ENCODE measurements at places on chromosomes 3 and 15. TPM values are rescaled to one million over a fixed set of nuclear protein-coding genes. Genes with fewer than 3 reads are reported as not detected.
A peak's percentile ranks its signal among the peaks of the same experiment; 100 is the strongest.

- no peak overlapping the region for H3K27ac ChIP-seq
- DNase-seq = no peak
- no peaks in the 10 kb centered on the region for H3K27me3 ChIP-seq
- H3K4me1 ChIP-seq = peaks cover 3% of the 10 kb centered on the region
- H3K4me3 ChIP-seq = no peak overlapping the region
- H3K36me3 ChIP-seq = no peaks in the 10 kb centered on the region
These were observed 230.2 kb upstream of the CD96 start for GRCh38 chr3:111311709-111312235.

GRCh38 chr15:34759347-34759746 is 4.5 kb upstream of the GJD2 start:
- DNase-seq = no peak
- peaks cover 2% of the 10 kb centered on the region for H3K4me1 ChIP-seq
- no peak overlapping the region for H3K27ac ChIP-seq
- peaks cover 65% of the 10 kb centered on the region for H3K27me3 ChIP-seq
- no peaks in the 10 kb centered on the region for H3K36me3 ChIP-seq
- no peak overlapping the region for H3K4me3 ChIP-seq

GRCh38 chr15:33329457-33329856 is 18.7 kb downstream of the RYR3 start:
- no peak overlapping the region for H3K4me3 ChIP-seq
- H3K36me3 ChIP-seq = no peaks in the 10 kb centered on the region
- no peak for DNase-seq
- H3K27me3 ChIP-seq = peaks cover 77% of the 10 kb centered on the region
- H3K27ac ChIP-seq = no peak overlapping the region

GRCh38 chr3:119304201-119304713 is 10.1 kb downstream of the ARHGAP31 start:
- H3K4me3 ChIP-seq = no peak overlapping the region
- DNase-seq = no peak
- H3K4me1 ChIP-seq = peaks cover 72% of the 10 kb centered on the region
- no peaks in the 10 kb centered on the region for H3K27me3 ChIP-seq
- no peaks in the 10 kb centered on the region for H3K36me3 ChIP-seq

DNA sequence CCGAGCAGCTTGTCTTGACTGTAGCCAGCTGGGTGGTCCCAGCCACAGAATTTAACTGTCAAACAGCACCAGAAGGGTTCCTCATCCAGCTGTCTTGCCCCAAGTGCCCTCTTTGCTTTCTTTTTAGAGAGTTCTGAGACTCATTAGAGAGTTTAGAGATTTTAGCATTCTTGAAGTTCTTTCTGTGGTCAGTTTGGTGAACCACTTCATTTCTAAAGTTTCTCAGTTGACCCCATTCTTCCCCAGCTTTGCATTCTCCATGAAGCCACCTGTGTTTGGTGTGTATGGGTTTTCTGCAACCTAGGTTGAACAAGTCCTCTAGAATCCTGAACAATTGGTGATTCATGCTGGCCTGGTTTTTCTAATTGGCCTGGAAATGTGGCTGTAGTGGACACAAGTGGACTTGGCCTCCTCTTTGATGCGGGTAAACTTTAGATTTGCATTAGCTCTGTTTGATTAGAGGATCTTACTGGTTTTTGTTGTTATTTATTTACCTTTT is 33.7 kb downstream of the FLNB start:
- peak overlapping the region; percentile 84 for H3K27ac ChIP-seq
- no peaks in the 10 kb centered on the region for H3K27me3 ChIP-seq

- H3K27ac ChIP-seq = peak overlapping the region; percentile 51
- H3K27me3 ChIP-seq = no peaks in the 10 kb centered on the region
- H3K4me3 ChIP-seq = peak overlapping the region; percentile 78
- peaks cover 10% of the 10 kb centered on the region for H3K36me3 ChIP-seq
These were observed 340 bp downstream of the TMEM44 start for GRCh38 chr3:194632809-194633348.

DNA sequence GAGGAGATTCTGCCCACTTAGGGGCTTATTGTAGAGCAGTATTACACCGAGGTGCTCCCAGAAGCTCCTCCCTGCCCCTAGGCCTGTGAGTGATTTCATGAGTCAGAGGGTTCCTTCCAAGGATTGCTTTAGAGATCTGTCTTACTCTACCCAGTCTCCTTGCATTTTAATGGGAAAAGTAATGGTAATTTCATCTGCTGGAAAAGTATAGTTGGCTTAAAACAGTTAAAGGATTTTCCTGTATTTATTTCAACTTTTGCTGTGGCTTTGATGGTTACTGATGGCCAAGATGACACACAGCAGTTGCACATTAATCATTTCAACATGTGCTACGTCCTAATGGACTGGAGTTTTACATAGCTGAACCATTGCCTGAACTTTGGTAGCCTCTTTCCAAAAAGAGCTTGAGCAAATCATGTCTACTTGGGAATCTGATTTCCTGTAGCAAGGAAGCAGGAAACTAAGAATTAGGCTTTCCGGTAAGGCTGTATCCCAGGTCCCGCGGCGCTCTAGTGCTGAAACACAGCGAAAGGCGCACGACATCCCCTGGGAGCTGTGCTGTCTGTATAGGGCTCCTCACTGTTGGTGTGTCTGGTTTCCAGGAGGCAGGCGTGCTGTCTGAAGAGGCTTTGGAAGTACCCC is 9.2 kb upstream of the PGPEP1L start:
- H3K4me1 ChIP-seq = peaks cover 16% of the 10 kb centered on the region
- no peaks in the 10 kb centered on the region for H3K36me3 ChIP-seq
- H3K4me3 ChIP-seq = no peak overlapping the region

GRCh38 chr3:23761440-23761896 is 44.3 kb upstream of the UBE2E1 start:
- no peak overlapping the region for H3K4me3 ChIP-seq
- H3K36me3 ChIP-seq = no peaks in the 10 kb centered on the region
- H3K27ac ChIP-seq = no peak overlapping the region
- H3K4me1 ChIP-seq = peaks cover 10% of the 10 kb centered on the region
- no peak for DNase-seq

DNA sequence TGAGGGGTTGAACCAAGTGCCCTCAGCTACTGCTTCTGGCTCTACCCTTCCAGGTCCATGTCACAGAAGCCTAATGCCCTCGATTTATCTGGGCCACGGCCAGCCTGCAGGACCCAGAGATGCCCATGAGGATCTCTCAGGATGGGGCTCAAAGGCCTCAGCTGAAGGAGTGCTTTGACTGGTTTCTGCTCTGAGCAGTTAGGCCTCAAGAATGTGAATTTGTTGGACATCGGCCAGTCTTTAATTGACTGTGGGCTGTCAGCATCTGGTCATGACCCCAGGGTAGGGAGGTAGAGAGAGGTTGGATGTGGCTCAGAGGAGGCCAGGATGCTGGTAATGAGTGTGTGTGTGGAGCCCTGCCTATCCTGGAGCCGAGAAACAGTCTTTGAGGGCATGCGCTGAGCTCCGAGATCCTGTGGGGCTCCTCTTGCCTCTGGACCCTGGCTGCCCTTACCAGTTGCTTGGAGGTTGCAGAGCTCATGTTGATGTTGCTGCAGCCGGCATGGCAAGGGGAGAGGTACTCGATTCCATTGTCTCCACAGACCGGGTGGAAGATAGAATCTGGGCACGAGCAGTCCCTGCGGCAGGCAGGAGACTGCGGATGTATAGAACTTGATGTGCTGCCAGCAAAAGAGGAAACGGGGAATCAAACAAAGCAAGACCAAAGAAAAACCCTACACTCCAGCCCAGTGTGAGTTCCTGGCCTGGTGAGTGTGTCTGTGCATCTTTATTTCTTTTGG is 49.1 kb upstream of the RAB6B start:
- DNase-seq = peak; percentile 55
- peaks cover 2% of the 10 kb centered on the region for H3K27me3 ChIP-seq
- peak overlapping the region; percentile 84 for H3K27ac ChIP-seq
- no peaks in the 10 kb centered on the region for H3K36me3 ChIP-seq

GRCh38 chr3:182964179-182964578 is 16.2 kb downstream of the DCUN1D1 start:
- no peaks in the 10 kb centered on the region for H3K27me3 ChIP-seq
- H3K4me1 ChIP-seq = peaks cover 29% of the 10 kb centered on the region
- DNase-seq = no peak
- no peak overlapping the region for H3K4me3 ChIP-seq

SOX14 gene
- not detected for total RNA-seq

SV2B gene
- not detected for total RNA-seq

LRTM1 gene
- total RNA-seq = not detected

AMT gene
- total RNA-seq = 6.0 TPM

CALML4 gene
- 0.65 TPM for total RNA-seq

CCR5 gene
- total RNA-seq = not detected
